ENCODE measurements at places on chromosomes 13 and 19. TPM values are rescaled to one million over a fixed set of nuclear protein-coding genes. Genes with fewer than 3 reads are reported as not detected.

Gene SIGLEC10
- 0.26 TPM for total RNA-seq

Gene CEACAM19
- total RNA-seq = 0.57 TPM

Gene PLD3
- total RNA-seq = 73.4 TPM

Gene TNFRSF19
- not detected for total RNA-seq
